ENCODE measurements at places on chromosomes 3 and 15.

DNA sequence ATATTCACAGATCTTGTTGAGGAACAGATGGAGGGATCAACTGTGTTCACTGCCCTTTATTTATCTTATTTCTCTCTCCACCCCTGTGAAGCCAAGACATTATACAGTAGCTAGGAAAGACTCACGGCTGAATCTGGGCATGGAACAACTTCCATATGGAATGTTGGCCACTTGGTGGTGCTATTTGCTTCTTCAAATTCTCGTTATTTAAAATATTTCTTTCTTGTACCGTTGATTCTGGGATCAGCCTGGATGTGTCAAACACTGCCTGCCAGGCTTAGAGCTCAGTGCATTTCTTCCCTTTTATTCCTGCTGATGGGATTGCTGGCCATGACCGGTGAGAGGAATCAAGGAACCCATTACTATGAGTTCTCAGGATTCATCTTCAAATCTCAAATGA, 17.5 kb upstream of the GASK1A start:
- no peak for DNase-seq

- no peak for DNase-seq
Measured at GRCh38 chr3:151091685-151092345, 6.4 kb downstream of the MED12L start.

GRCh38 chr3:117752984-117753717, 1043.6 kb downstream of the TUSC7 start:
- no peak for DNase-seq

DNA sequence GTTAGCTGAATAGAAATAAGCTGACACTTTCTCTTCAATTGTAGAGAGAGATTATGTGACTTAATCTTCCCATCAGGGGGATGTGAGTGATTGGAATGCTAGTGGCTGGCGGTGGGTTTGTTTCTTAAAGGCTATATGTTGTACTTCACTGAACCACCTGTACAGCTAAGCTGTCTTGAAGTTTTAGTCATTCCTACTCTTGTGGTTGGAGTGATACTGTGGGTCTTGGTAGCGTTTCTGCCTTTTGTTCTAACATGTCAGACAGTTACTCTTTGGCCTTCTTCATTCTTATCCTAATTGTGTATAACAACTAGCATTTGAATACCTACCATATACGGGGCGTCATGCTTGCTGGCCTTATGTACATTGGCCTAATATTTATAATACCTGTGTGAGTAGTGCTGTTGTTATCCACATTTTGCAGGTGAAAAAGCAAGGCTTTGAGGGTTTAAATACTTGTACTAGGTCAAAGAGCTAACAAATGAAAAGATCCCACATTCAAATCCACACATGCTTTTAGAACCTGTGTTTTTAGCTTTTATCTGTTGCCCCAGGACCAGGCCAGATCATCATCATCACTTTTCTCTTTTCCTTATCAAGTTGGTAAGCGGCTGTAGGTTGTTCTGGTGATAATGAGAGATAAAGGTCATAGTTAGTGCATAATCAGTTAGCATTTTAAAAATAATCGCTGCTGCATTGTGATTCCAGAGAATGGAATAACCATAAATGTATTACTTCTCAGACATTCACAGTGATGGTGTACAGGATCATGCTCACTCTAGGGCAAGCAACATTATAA, 50.2 kb downstream of the AKAP13 start:
- DNase-seq, result no peak

DNA sequence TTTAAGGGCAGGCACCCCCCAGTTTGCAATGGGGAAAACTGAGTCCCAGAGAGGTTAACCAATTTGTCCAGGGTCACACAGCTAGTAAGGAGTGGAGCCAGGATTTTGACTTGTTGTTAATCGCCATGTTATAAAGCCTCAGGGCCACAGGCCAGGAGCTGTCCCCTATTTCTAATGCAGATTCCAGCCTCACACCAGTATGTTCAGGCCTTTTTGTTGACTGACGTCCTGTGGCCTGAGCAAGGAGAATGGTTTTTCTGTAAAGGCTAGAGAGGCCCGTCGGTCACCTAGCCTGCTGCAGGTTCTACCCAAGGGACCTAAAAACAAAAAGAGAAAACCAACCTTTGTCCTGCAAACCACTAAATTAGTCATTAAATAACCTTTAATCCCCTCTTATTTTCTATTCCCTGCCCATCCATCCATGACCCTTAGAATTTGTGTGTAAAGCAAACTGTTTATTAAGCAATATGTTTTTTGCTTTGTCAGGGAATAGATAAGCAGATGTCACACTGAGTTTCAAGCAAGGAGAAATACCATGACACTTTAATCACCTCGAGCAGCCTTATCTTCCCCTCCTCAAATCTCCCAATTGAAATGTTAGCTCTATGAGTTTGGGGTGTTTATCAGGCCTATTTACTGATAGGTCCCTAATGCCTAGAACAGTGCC, 14.1 kb downstream of the ACOX2 start:
- DNase-seq, result no peak
